ENCODE measurements at places on chromosomes 11 and 22.

- no peak for DNase-seq
Measured at GRCh38 chr11:60777572-60777971, 7.6 kb upstream of the MS4A10 start.

GRCh38 chr11:103450241-103450640, 341.0 kb downstream of the DYNC2H1 start:
- no peak for DNase-seq

- DNase-seq, result no peak
Measured at GRCh38 chr11:103806130-103806895, 230.1 kb upstream of the DDI1 start.

GRCh38 chr22:18116634-18117033, 6.0 kb downstream of the TUBA8 start:
- DNase-seq, result no peak

DNA sequence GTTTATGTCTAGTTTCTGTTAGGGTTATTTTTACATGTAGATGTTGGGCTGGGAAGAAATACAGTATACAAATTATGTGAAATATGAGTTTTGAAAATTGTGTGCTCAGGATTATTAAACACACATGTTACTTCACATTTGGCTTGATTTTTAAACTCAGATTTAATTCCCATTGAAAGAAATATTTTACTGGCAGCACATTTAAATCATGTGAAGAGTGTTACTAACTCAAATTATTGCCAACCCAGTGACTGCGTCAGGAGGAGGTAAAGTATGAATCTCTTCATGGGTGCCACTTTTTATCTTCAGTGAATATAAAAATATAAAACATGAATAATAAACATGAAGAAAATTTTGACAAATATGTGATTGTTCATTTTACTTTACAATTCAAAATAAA, 457.5 kb upstream of the CCDC179 start:
- no peak for DNase-seq

GRCh38 chr11:127674754-127675153, 674.2 kb upstream of the KIRREL3 start:
- DNase-seq, result no peak

DNA sequence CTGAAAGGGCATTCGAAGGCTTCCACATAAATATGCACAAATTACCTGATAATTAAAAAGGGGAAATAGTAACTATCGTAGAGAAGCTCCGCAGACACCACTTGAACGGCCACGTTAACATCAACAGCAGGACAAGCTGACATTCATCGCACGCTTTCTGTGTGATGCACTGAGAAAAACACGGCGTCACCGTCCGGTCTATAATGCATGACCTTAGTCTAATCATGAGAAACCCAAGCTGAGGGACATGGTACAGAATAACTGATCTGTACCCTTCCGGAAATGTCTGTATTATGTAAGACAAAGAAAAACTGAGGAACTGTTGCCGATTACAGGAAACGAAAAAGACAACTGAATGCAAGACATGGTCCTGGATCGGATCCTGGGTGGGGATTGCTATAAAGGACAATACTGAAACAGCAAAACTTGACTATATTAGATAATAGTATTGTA, 678 bp upstream of the RANGAP1 start:
- peak; percentile 51 for DNase-seq

- no peak for DNase-seq
Measured at GRCh38 chr11:104015649-104016415, 20.6 kb upstream of the DDI1 start.

- no peak for DNase-seq
Measured at GRCh38 chr22:27670701-27671412, 130.7 kb downstream of the MN1 start.

DNA sequence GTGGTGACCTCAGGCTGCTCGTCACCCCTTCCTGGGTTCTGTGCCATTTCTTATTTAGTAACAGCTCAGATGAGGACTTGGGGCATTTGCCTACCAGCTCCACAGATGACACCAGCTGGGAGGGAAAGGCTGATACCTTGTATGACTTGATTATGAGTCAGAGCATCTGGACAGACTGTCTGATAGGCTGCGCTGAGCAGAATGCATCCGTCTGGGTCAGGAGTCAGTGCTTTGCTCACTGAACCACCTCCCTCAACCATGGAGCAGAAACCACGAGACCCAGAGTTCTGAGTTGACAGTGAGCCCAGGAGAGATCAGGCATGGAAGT, 6.8 kb downstream of the ST14 start:
- DNase-seq, result no peak

GRCh38 chr11:112401036-112401769, 140.5 kb upstream of the PLET1 start:
- no peak for DNase-seq

DNA sequence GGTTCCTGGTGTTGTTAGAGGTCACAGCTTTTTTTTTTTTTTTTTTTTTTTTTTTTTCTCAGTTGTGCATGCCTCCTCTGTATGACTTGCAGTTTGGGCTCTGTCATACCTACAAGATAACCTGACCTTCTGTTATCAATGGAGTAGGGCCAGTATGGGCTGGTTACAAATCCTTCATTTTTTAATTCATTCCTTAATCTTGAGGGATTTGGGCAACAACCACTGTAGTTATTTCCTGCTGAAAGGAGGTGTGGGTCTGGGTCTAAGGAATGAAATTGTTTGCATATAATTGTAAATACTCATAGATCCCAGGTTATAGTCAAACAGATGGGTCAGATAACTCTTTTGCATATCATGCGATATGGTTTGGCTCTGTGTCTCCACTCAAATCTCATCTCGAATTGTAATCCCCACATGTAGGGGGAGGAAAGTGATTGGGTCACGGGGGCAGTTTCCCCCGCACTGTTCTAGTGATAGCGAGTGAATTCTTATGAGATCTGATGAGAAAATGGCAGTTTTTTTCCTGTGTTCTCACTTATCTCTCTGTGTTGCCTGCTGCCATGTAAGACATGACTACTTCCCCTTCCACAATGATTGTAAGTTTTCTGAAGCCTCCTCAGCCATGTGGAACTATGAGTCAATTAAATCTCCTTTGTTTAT, 14.1 kb upstream of the GLYAT start:
- DNase-seq, result no peak

DNA sequence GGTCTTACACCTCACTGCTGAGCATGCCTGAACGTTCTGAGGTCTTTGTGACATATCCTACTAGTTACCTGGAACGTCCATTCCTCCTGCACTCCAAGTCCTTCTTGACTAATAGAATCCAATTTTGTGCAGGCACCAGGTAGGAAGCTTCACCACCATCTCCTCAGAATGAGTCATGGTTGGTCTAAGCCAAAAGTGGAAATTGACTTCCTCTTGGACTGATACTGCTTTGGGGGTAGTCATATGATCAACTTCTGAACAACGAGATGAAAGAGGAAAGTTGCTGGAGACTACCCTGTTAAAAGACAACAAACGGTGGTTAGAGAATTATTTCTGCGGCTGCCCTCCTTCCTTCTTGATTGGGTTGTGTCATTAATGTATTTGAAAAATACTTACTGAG, 374.2 kb upstream of the LARGE1 start:
- no peak for DNase-seq

- no peak for DNase-seq
Measured at GRCh38 chr22:30241576-30242371, 4.8 kb downstream of the LIF start.

DNA sequence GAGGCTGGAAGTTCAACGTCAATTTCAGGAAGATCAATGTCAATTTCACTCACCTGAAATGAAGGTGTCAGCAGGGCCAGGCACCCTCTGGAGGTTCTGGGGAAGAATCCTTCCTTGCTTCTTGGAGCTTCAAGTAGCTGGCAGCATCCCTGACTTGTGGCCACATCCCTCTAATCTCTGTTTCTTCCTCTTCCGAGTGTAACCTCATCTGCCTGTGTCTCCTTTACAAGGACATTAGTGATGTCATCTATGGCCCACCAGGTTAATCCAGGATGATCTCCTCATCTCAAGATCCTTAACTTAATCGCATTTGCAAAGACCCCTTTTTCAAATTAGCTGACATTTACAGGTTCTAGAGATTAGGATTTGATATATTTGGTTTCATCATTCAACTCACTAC, 240.8 kb upstream of the MTNR1B start:
- DNase-seq, result no peak

GRCh38 chr11:69841859-69842698, 22.9 kb upstream of the FGF3 start:
- no peak for DNase-seq

GRCh38 chr11:5550440-5551095, 2.2 kb upstream of the OR52H1 start:
- DNase-seq, result no peak

DNA sequence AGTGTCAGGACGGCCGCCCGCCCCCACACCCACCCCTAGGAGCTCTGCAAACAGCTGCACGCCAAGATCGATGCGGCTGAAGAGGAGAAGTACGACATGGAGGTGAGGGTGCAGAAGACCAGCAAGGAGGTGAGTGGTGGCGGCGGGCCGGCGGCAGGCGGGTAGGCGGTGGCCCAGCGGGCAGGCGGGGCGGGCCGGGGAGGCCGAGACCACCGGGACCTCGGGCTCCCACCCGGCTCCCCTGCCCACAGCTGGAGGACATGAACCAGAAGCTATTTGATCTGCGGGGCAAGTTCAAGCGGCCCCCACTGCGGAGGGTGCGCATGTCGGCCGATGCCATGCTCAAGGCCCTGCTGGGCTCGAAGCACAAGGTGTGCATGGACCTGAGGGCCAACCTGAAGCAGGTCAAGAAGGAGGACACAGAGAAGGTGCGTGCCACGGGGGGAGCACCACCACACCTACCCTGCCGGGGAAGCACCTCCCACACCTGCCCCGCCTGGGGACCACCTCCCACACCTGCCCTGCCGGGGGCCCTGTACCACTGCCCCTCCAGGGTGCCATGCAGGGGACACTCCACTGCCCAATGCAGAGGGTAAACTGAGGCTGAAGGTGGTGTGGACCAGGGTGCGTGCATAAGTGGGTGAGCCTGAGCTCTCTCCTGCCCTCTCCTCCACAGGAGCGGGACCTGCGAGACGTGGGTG, 2.1 kb downstream of the TNNI2 start:
- DNase-seq, result no peak

DNA sequence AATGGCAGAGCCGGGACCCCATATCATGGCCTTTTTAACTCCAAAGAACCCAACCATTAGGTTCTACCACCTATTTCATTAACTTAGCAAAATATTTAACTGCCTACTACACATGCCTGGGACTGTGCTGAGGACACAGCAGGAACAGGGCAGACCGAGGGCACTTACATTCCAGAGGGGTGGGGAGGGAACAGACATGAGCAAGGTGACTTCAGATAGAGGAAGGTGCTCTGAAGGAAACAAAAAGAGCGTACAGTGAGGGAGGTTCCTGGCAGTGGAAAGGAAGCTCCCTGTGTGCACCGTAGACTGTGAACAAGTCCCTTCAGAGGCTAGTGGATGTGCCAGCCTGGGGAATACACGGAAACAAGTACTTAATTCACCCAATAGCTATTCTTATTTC, 82.8 kb downstream of the NAT10 start:
- DNase-seq, result no peak

DNA sequence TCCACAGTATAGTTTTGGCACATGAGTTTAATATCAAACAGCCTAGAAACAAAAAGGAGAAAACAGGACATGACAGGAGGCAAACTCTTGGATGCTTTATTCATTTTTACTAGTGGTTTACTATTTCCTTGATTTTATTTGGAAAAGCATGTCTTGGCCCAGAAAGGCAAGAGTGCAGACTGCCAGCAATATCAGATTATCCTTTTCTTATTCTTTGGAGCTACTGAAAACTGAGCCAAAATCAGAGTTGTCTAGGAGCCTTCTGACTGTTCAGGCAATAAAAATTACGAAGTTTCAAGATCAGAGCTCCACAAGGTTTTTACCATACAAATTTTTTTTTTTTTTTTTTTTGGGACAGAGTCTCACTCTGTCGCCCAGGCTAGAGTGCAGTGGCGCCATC, 16.0 kb downstream of the CELF1 start:
- DNase-seq, result no peak

- DNase-seq, result no peak
Measured at GRCh38 chr11:123040111-123040432, 21.9 kb downstream of the HSPA8 start.

DNA sequence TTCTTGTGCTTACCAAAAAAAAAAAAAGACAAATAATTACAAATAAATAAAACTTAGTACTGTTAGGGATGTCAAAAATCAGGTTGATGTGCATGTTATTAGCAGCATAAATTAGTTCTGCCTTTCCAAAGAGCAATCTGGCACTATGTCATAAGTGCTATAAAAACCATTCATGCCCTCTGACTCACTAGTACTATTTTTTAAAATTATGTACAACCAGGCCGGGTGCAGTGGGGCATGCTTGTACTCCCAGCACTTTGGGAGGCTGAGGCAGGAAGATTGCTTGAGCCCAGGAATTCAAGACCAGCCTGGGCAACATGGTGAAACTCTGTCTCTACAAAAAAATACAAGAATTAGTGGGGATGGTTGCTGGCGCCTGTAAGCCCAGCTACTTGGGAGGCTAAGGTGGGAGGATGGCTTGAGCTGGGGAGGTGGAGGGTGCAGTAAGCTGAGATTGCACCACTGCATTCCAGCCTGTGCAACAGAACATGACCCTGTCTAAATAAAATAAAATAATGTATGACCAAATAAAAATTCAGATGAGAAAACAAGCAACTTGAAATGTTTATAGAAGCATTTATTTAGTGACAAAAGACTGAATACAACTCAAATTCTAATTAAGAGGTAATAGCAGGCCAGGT, 25.3 kb downstream of the UEVLD start:
- no peak for DNase-seq

GRCh38 chr11:131136486-131136885, 220.2 kb upstream of the SNX19 start:
- no peak for DNase-seq

GRCh38 chr11:109958821-109959166, 134.4 kb upstream of the ZC3H12C start:
- DNase-seq, result no peak

DNA sequence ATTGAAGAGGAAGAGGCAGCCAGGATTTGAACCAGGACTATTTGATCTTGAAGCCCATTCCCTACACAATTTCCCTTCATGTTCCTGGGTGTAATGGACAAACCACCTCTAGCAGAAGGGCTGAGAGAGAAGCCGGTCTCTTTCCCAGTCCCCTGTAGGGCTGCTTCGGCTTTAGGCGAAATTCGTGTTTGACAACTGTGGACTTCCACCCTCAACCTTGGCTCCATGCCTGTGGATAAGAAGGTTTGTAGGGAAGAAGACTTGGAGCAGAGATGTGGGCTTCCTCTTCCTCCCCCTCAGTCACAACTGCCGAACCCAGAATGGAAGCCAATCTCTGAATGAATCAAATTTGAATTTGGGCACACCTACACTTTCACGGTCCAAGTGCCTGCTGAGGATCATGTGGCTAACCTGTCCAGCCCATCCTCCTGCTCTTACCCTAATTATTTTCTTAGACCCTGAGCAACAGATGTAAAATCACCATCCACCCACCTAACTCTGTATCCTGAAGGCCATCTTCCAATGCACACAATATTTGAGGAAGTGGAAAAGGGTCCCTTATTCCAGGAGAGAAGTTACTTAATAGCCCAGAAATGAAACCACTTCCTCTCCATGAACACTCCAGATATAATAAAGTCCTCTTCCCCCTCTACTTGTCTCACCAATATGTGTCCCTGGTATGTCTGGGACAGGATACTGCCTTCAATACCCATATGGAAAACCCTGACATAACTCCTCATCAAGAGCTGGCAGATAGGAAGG, 10.1 kb upstream of the SCN2B start:
- no peak for DNase-seq

GRCh38 chr11:117175781-117176180, 2.8 kb upstream of the SIDT2 start:
- DNase-seq, result no peak
